ENCODE measurements at places on chromosomes 16 and 17. TPM values are rescaled to one million over a fixed set of nuclear protein-coding genes. Genes with fewer than 3 reads are reported as not detected.

NARF gene
- 65.8 TPM for total RNA-seq

RPRML gene
- 0.33 TPM for total RNA-seq

C17orf78 gene
- total RNA-seq, result not detected

G6PC1 gene
- total RNA-seq, result not detected

TEKT5 gene
- not detected for total RNA-seq

ZNF597 gene
- total RNA-seq, result 1.2 TPM

GLP2R gene
- 10.4 TPM for total RNA-seq

LRRC46 gene
- total RNA-seq, result 2.8 TPM

UBE2I gene
- 169 TPM for total RNA-seq

SLC38A8 gene
- not detected for total RNA-seq

COX6A2 gene
- total RNA-seq, result not detected

PYY gene
- not detected for total RNA-seq

SLC52A1 gene
- total RNA-seq, result 1.2 TPM

KRTAP9-1 gene
- not detected for total RNA-seq
